IPS DF 19.7 (cell line): ENCODE measurements at places on chromosomes 2 and 18.

DNA sequence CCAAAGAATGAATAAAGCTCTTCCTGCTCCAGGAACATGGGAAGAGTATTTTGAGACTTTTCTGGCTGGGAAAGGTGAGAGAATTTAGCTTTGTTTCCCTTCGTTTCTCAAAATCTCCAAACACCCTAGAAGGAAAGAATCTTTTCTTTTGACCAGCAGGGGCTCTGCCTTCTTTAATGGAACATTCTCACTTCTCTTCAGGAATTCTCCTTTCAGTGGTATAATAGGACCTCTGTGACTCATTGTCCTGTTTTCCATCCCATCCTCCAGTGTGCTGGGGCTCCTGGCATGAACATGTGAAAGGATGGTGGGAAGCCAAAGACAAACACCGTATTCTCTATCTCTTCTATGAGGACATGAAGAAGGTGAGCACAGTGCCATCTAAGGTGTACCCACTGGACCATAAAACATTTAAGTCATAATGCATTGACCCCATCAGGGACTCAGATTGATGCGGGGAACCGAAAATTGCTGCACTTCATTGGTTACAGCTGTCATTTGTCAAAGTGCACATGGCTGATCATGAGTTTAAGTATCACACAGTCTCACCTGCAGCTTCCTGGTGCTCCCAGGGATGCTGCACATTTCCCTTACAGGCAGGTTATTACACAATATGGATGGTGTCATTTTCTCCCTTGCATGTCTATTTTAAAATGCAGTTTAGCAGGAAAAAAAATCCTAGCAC lies 5.5 kb downstream of the SULT1C4 start:
- peak; percentile 48 for DNase-seq

- DNase-seq = no peak
Observed at GRCh38 chr2:181646415-181646987, 10.4 kb downstream of the CERKL start.

- DNase-seq = no peak
Observed at GRCh38 chr2:152814475-152815030, 96.1 kb downstream of the ARL6IP6 start.

DNA sequence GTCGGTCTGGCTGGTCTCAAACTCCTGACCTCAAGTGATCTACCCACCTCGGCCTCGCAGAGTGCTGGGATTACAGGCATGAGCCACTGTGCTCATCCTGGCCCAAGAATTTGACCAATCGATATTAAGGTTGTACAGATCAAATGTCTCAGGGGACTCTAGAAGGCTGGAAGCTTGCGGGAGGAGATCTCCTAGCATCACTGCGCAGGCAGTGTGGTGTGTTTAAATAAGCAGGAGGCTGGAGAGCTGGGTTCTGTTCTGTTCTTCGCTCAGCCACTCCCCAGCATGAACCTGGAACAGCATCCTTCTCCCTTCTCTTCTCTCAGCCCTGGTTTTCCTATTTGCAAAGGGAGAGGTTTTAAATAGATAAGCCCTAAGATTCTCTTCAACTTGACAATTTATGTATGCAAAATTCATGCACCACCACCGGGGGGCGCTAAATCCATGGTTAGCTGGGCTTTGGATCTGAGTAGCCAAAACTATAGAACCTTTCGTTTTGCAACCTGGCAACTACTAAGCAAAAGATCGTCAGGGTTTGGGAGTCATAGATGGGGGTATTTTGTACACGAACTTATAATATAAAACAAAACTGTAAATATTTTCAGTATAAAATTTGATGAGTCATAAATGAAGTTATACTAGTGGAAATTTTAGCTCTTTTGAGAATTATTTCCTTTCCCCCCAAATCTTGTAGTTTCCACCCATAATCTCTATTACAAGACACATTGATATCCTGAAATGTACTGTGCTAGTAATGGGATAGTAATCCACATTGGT lies 60.6 kb downstream of the SLC16A14 start:
- no peak for DNase-seq

GRCh38 chr2:118249531-118249930 lies 161.3 kb downstream of the INSIG2 start:
- DNase-seq = no peak

DNA sequence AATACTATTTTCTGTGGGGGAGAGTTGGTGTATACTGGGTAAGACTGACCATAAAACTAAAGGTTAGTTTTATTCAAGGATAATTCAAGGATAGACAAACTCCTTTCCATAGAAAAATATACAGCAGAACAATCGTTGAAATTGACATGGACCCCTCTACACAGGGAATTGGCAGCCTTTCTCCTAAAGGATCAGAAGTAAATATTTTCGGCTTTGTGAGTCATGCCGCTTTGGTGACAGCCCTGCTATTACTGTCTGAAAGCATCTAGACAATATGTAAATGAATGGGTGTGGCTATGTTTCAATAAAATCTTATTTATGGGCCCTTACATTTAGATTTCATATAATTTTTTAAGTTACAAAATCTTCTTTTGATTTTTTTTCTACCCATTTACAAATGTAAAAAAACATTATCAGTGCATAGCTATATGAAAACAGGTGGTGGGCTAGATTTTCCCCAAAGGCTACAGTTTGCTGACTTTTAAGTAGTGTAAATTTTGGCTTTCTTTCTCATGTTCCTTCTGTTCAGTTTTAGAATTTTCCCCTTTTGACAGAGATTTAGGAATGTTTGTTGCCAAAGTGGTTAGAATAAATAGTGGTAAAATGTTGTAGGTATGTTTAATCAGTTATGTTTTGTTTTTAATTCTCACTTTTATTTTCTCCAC lies 270.6 kb downstream of the DCC start:
- no peak for DNase-seq

GRCh38 chr18:55097456-55098170 lies 138.4 kb upstream of the CCDC68 start:
- DNase-seq = no peak

GRCh38 chr2:188369365-188369764 lies 77.7 kb downstream of the GULP1 start:
- DNase-seq = no peak

- DNase-seq = no peak
Observed at GRCh38 chr18:62348474-62348873, 23.4 kb downstream of the TNFRSF11A start.

- DNase-seq = no peak
Observed at GRCh38 chr18:73766910-73767515, 380.6 kb downstream of the FBXO15 start.

- no peak for DNase-seq
Observed at GRCh38 chr2:70901227-70902066, 34.3 kb upstream of the ATP6V1B1 start.

DNA sequence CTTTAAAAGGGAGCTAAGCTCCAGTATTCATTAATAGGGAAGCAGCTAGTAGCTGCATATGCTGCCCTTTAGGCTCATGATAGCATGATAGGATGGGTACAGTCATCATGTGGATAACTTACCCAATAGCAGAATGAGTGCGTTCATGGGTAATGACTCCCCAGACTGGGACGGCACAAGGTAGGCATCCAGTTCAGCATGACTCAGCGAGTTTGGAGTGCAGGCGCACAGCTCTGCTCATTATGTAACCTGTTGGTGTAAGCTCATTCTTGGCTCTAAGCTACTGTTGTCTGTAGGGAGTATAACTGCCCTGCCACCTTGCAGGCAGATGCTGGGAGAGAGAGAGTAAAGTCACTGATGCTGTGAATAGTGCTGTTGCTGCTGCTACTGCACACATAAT lies 209.2 kb upstream of the SYT4 start:
- peak; percentile 52 for DNase-seq

- no peak for DNase-seq
Observed at GRCh38 chr2:54572636-54573536, 116.8 kb downstream of the SPTBN1 start.

- DNase-seq = no peak
Observed at GRCh38 chr18:51731070-51731469, 533.6 kb upstream of the MEX3C start.

GRCh38 chr2:55088400-55088799 lies 38.1 kb upstream of the RTN4 start:
- no peak for DNase-seq

DNA sequence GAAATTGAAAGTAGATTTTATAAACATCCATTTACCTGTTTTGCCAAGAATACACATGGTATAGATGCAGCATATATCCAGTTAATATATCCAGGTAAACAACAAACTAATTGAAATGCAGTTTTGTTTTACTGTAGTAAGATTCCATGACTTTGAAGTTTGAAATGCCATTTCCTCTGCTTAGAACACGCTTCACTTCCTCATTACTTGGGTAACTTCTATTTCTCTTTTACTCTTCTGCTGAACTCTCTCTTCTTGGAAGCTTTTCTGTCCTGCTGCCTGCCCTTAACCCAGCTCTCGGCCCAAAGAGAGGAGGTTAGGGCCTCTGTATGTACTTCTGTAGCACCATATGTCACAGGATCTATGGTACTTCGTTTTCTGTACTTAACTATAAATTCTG lies 14.1 kb upstream of the IL1RL2 start:
- no peak for DNase-seq

- DNase-seq = no peak
Observed at GRCh38 chr2:102473020-102473419, at the start of gene SLC9A4. Gene SLC9A4, plus strand, starts transcription at chr2:102473226. Its CDS starts 534 bp downstream, at chr2:102473760.

DNA sequence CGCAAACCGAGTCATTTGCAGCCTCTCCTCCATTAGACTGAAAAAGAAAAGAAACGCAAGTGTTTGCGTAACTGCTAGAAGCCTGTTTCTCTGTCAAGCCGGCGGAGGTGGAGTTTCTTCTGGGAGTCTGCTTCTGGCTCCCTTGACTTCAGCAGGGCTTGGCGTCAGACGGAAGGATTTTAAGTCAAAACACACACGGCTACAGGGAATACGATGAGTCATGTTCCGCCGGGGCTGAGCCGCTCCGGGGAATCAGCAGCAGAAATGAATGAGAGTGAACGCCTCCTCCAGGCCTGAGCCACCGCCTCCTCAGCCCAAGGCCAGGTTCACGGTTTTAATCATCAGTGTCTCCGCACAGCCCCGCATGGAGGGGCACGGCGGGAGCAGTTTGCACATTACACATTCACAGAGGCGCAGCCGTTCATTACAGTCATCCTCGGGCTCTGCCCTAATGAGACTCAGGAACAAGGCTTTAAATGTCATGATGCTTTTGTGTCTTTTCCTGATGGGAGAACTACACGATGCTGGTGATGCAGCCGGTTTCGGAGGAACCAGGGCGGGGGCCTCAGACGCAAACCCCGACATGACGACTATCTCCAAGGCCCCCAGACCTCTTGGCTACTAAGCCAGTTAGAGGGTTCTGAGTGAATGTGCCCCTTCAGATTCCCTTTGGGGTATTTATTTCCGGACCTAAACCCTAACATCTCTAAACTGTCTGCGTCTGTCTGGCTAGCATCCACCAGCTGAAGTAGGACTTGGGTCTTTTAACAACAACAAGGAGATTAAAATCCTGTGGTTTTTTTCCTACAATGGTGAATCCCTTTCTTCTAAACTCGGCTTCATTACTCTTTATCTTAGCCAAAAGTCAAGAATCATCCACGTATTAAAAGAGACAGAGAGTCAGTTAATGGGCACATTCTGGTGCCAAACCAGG lies 11.1 kb upstream of the SCG2 start:
- no peak for DNase-seq

GRCh38 chr2:167249197-167249596 lies 360.9 kb downstream of the XIRP2 start:
- DNase-seq = no peak

- DNase-seq = no peak
Observed at GRCh38 chr2:176151442-176152287, at the start of gene HOXD4. Gene HOXD4, plus strand, starts transcription at chr2:176151550. Its CDS starts 84 bp downstream, at chr2:176151634.

DNA sequence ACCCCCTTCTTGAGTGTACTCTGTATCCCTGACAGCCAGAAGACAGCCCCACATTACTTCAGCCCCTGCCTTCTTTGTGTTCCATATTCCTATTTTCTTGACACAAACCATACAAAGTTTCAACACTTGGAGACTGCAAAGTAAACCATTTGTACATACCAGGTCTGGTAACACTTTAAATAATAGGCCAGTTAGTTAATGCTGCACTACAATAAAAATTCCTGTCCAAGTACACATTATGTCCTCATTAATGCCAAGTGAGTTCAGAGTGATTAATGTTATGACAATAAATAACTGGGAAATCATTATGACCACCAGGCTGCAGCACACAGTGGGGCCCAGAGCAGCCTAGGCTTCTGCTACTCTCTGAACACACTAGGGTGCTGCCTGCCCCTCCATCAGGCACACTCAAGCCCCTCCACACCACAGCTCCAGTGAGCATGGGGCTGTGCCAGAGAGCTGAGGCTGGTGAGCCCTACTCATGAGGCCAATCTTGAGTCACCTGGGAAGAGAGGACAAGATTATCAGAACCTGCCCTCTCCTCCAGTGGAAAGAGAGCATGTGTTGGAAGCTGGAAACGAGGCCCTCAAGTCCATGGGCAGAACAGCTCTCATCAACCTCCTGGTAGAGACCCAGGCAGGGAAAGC lies 138.7 kb downstream of the TTC32 start:
- no peak for DNase-seq

- DNase-seq = no peak
Observed at GRCh38 chr2:171550613-171551012, 28.3 kb downstream of the CYBRD1 start.

GRCh38 chr2:102117472-102117858 lies 25.1 kb upstream of the IL1R1 start:
- DNase-seq = no peak

DNA sequence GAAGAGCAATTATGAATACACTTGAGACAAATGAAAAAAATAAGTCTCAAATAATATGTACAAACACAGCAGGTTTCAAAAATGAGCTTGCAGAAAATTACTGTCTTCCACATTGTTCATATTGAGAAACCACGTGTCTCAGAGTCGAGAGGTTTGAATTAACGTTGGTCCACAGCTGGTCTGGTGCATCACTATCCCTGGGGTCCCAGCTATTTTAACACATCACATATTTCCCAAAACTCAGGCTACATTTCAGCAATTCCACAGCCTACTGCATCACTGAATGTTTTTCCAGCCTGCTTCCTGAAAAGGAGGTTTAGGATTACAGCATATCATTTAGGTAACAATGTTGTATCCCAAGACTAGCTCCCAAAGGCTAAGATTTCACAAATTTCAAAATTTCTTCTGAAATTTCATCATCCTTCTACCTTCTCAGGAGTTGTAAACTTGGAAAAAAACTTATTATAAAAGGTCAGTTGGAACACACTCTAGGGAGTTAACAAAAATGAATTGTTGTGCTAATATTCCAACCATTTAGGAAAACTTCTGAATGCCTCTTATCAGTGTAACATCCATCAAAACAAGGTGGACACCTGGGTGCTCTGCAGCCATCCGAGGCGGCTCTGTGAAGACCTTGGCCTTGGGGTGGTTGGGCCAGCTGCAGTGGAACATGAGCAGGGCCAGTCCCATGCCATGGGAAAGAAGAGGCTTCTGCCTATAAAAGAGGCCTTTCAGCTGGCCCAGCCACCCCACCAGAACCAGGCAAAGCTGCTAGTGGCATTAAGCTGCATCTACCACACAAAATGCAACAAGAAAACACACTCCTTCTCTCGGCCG lies 198.1 kb upstream of the RBBP8 start:
- DNase-seq = no peak
